Aorta (tissue), 5 donors: ENCODE measurements at places on chromosomes 13 and 19. TPM values are rescaled to one million over a fixed set of nuclear protein-coding genes. Genes with fewer than 3 reads are reported as not detected.
A peak's percentile ranks its signal among the peaks of the same experiment; 100 is the strongest.

- no peaks in the 10 kb centered on the region for H3K36me3 ChIP-seq
- H3K4me1 ChIP-seq: no peaks in the 10 kb centered on the region
- DNase-seq: peak; percentile 51
- no peak overlapping the region for H3K27ac ChIP-seq
Measured at GRCh38 chr19:58555920-58556621, 1.2 kb upstream of the CHMP2A start.

The SMIM17 gene
- polyA plus RNA-seq: not detected

GRCh38 chr13:98853771-98854221 lies 101.3 kb upstream of the SLC15A1 start:
- H3K4me3 ChIP-seq: no peak overlapping the region
- DNase-seq: no peak
- H3K27ac ChIP-seq: no peak overlapping the region
- no peaks in the 10 kb centered on the region for H3K27me3 ChIP-seq
- H3K36me3 ChIP-seq: no peaks in the 10 kb centered on the region

The SERPINE3 gene
- polyA plus RNA-seq: not detected

DNA sequence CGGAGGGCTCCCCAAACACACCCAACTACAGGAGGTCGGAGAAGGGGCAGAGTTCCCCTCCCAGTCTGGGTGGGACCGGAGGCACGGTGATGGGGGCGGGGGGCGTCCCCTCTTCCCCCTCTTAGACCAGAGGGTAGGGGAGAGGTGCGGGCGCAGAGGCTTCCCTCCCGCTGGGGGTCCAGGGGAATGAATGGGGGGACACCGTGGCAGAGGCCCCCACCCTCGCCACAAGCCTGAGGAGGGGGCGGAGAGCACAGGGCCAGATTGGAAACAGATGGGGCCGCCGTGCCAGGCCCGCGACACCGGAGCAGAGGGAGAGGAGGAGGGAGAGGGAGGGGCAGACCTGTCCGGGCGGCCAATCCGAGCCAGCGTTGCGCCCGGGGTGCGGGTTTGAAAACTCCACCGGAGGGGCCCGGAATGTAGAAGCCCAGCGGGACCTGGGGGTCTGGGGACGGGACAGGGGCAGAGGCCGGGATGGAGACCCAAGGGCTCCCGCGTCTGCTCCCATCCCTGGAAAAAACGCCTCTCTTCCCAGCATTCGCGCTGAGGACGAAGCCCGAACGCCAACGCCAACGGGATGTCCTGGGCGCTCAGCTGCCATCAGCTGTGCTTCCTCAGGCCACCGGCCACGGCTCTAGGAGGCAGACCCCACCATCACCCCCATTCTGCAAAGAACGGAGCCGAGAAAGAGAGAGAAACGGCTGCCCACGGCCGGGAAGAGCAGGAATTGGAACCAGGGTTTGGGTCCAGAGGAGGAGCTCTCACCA lies 46.8 kb downstream of the PTPRS start:
- DNase-seq: peak; percentile 85
- H3K36me3 ChIP-seq: no peaks in the 10 kb centered on the region
- H3K4me1 ChIP-seq: no peaks in the 10 kb centered on the region
- no peaks in the 10 kb centered on the region for H3K27me3 ChIP-seq

- DNase-seq: no peak
- no peaks in the 10 kb centered on the region for H3K4me1 ChIP-seq
- no peaks in the 10 kb centered on the region for H3K27me3 ChIP-seq
- H3K27ac ChIP-seq: no peak overlapping the region
Measured at GRCh38 chr13:102220681-102221228, 181.1 kb downstream of the FGF14 start.

DNA sequence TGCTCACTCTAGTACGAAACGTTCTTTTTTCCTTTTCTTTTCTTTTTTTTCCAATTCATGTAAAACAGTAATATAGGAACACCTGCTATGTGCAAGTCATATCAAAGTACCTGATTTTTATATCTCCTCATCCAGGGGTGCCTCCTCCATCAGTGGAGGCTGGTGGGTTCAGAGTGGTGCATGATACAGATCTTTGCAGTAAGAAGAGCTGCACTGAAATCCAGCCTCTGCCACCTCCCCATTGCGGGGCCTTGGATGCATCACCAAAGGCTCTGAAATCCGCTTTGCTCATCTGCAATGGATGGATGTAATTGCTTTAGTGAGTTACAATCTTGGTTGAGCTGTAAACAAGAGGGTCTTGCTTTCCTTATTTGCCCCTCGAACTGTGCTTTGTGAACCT lies 38.3 kb downstream of the GPR12 start:
- DNase-seq: no peak
- no peak overlapping the region for H3K27ac ChIP-seq
- H3K27me3 ChIP-seq: no peaks in the 10 kb centered on the region
- no peaks in the 10 kb centered on the region for H3K4me1 ChIP-seq
- H3K4me3 ChIP-seq: no peak overlapping the region
- H3K36me3 ChIP-seq: no peaks in the 10 kb centered on the region

DNA sequence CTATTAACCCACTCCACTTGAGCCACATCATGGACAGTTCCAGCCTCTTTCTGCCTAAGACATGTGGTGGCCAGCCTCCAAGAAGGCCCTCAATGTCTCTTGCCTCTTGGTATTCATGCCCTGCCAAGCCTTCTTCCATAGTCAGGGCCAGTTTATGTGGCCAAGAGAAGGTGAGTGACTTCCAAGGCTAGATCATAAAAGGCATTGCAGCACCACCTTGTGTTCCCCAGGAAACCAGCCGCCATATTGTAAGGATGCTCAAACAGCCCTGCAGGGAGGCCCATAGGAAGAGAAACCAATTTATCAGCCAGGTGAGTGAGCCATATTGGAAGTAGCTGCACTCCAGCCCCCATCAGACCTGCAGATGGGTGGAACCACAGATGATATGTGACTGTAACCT lies 12.3 kb upstream of the DNMT1 start:
- no peak overlapping the region for H3K27ac ChIP-seq
- H3K27me3 ChIP-seq: no peaks in the 10 kb centered on the region
- H3K4me3 ChIP-seq: no peak overlapping the region
- no peaks in the 10 kb centered on the region for H3K36me3 ChIP-seq
- H3K4me1 ChIP-seq: no peaks in the 10 kb centered on the region
- DNase-seq: no peak

GRCh38 chr19:23554548-23554947 lies 132.5 kb downstream of the ZNF675 start:
- H3K4me3 ChIP-seq: no peak overlapping the region
- H3K27ac ChIP-seq: no peak overlapping the region
- H3K36me3 ChIP-seq: no peaks in the 10 kb centered on the region
- no peaks in the 10 kb centered on the region for H3K4me1 ChIP-seq
- H3K27me3 ChIP-seq: no peaks in the 10 kb centered on the region

- H3K4me3 ChIP-seq: no peak overlapping the region
- DNase-seq: no peak
- no peaks in the 10 kb centered on the region for H3K36me3 ChIP-seq
- no peaks in the 10 kb centered on the region for H3K27me3 ChIP-seq
- H3K27ac ChIP-seq: no peak overlapping the region
- no peaks in the 10 kb centered on the region for H3K4me1 ChIP-seq
Measured at GRCh38 chr13:40916207-40916998, 102.7 kb downstream of the ELF1 start.

DNA sequence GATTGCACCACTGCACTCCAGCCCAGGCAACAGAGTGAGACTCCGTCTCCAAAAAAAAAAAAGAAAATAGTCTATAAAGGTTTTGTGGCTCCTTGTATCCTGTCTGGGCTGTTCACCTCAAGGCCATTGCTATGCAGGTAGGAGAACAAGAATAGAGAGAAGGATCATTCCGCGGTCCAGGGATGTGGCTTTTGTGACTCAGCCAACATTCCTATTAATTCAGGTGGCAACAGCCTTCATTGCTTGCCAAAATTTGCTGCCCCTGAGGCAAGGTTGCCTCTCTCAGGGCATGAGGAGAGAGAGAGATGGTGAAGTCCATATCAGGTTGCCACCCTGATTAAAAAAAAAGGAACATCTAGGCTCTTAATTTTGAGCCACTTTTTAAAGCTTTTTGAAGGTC lies 8.0 kb downstream of the ZNF551 start:
- peaks cover 21% of the 10 kb centered on the region for H3K36me3 ChIP-seq
- no peaks in the 10 kb centered on the region for H3K27me3 ChIP-seq
- DNase-seq: no peak
- H3K4me1 ChIP-seq: no peaks in the 10 kb centered on the region

- H3K4me3 ChIP-seq: no peak overlapping the region
- no peak overlapping the region for H3K27ac ChIP-seq
- no peak for DNase-seq
- no peaks in the 10 kb centered on the region for H3K36me3 ChIP-seq
- no peaks in the 10 kb centered on the region for H3K4me1 ChIP-seq
Measured at GRCh38 chr13:84651288-84651687, 769.0 kb upstream of the SLITRK1 start.

The EHD2 gene
- polyA plus RNA-seq: 121 TPM

The CACNG6 gene
- polyA plus RNA-seq: not detected

- no peak for DNase-seq
- no peaks in the 10 kb centered on the region for H3K27me3 ChIP-seq
- H3K4me3 ChIP-seq: no peak overlapping the region
- no peaks in the 10 kb centered on the region for H3K4me1 ChIP-seq
Measured at GRCh38 chr13:76213423-76213904, 577.3 kb downstream of the LMO7 start.

- H3K36me3 ChIP-seq: no peaks in the 10 kb centered on the region
- no peaks in the 10 kb centered on the region for H3K27me3 ChIP-seq
- no peak overlapping the region for H3K27ac ChIP-seq
Measured at GRCh38 chr19:49231389-49231788, 73.8 kb downstream of the TRPM4 start.

DNA sequence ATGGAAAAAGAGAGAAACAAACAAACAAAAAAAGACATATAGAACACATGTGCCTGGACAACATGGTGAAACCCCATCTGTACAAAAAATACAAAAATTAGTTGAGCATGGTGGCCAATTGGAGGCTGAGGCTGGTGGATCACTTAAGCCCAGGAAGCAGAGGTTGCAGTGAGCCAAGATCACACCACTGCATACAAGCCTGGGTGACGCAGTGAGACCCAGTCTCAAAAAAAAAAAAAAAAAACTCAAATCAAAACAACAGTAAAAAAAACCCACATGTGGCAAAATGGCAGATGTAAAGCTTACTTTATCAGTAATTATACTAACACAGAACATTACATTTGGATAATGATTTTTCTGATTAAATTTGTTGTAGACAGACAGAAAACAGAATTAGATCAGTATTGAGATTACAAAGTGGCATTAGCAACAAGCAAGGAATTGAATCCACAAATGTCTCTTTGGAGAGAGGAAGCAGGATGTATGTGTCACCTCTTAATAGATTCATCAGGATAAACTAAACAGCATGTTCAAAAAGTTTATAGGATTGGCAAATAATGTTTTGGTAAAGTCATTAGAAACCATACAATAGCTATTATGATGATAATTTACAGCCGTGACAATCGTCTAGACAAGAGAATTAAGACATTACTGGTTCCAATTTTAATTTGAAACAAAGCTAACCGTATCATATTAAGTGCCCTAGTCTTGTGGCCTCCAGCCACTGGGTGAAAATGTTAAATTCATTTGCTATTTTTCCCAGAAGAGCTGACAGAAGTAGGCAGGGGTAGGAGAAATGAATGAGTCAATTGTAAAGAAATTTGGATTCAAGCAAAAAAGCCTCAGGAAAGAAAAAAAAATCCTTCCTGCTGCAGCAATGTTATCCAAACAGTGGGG lies 206.0 kb downstream of the FGF14 start:
- no peak for DNase-seq
- no peak overlapping the region for H3K27ac ChIP-seq
- H3K36me3 ChIP-seq: no peaks in the 10 kb centered on the region
- H3K27me3 ChIP-seq: no peaks in the 10 kb centered on the region

The KLK5 gene
- polyA plus RNA-seq: not detected

DNA sequence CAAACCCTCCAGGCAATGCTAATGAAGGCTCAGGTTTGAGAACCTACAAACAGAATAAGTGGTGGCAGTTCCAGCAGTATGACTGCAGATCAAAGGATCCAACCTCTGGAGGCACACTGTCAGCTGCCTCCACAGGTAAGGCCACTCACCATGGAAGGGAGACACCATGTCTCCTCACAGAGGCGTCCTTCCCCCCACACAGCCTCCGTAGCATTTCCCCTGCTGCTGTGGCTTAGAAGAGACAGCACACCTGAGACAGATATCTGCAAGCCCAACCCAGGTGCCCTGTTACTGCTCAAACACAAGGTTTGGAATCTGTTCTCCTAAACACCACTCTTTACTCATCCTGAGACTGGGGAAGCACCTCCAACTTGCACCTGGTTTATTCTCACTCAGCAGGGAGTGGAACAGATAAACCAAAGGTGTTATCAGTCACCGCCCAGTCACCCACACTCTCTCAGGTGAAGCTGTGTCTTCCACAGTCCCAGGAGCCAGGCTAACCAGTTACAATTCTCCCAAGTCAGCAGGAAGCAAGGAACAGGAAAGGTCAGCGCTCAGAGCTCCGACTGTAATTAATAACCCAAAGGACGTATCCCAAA lies 311.2 kb downstream of the FOXO1 start:
- H3K27ac ChIP-seq: no peak overlapping the region
- H3K27me3 ChIP-seq: no peaks in the 10 kb centered on the region
- no peak overlapping the region for H3K4me3 ChIP-seq
- no peak for DNase-seq
- no peaks in the 10 kb centered on the region for H3K36me3 ChIP-seq
- H3K4me1 ChIP-seq: no peaks in the 10 kb centered on the region

DNA sequence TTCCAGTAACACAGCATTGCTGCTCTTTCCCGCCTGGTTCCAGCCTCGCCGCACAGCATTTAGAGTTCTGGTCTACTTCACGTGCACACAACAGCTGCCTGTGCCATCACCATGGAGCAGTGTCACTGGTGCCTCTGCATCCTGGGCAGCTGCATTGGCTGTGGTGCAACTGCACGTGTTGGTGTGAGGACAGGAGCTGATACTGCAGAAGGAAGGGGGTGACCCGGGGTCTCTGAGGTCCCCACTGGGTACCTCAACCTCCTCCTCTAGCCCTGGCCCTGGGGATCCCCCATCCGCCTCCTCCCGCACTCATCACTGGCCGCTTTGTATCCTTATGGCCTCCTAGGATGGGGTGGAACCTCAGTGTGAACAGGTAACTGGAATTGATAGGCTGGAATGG lies 112.5 kb downstream of the SOX1 start:
- no peaks in the 10 kb centered on the region for H3K36me3 ChIP-seq
- no peaks in the 10 kb centered on the region for H3K27me3 ChIP-seq
- H3K4me1 ChIP-seq: no peaks in the 10 kb centered on the region
- no peak overlapping the region for H3K27ac ChIP-seq

The CCDC70 gene
- not detected for polyA plus RNA-seq

DNA sequence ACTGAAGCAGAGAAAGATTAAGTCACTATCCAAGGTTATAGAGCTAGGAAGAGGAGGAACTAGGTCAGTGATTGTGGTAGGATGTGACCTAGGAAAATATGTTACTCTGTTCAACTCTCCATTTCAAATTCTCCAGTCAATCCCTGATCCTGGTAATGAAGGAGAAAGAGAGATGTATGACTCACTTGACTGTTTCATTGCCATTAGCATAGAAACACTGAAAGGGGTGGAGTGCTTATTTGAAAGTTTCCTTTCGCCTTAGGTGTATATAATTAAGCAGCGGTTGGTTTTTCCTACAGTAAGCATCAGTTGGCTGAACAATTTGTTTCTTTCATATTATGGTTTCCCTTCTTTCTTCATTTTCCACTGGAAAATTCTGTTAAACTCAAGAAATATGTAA lies 198.1 kb upstream of the CSNK1A1L start:
- H3K27me3 ChIP-seq: no peaks in the 10 kb centered on the region
- H3K36me3 ChIP-seq: no peaks in the 10 kb centered on the region
- no peak overlapping the region for H3K27ac ChIP-seq

The LILRA6 gene
- 4.8 TPM for polyA plus RNA-seq
